ENCODE measurements at places on chromosomes 4 and X.

GRCh38 chr4:135770505-135770904 is 1568.9 kb upstream of the PABPC4L start:
- no peak for DNase-seq

DNA sequence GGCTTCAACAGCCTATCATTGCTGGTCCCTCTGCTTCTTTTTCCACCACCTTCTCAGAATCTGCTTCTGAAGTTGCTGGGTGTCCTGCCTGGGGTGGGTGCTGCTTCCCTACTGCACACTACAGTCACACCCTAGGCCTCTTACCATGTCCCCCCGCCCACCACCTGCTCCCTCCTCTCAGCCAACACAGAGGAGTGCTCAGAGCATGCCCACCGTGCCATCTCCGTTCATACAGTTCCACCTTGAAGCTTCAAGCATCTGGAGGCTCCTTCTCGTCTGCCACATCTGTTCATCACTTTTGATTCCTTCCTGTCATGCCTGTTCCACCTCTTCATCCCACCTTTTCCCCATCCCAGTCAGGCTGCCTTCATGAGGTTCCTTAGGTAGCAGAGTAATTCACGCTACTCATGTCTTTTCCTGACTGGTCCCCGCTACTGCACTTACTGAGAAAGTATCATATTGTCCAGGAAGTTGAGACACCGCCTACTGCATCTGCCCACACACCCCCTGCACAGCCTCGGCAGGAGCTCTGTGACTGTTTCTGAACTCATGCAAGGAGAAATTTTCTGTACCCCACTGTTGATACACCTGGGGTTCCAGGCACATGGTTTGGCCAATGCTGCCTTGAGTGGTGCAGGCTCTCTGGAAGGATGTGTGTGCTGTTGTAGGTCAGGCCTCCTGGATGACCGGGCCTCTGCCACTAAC is 39.5 kb downstream of the HADH start:
- no peak for DNase-seq

DNA sequence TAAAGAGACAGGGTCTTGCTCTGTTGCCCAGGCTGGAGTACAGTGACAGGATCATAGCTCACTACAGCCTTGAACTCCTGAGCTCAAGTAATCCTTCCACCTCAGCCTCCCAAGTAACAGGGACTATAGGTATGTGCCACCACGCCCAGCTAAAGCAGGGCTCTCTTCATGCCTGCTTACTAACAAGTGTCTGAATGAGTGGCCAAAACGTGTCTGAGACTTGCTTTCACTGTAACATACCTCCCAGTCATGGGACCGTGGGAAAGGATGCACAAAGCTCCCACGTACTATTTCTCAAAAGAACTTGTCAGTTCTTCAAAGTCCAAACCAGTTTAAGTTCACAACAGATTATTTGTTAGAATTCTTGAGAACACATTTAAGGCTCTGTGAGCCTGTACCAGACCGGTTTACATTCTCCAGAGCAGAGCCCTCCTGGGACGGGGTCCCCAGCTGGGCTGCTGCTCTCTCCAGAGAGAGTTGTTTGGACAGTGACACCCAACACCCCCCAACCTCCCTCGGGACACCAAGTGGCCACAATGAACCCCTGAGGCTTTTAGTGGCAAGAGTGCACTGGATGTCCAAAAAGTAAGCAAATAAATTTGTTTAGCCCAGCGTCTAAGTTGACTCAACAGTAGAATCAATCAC is 24.1 kb downstream of the SH3KBP1 start:
- no peak for DNase-seq

- no peak for DNase-seq
These were observed 756 bp upstream of the ADAMTS3 start for GRCh38 chr4:72569719-72570235.

GRCh38 chr4:129144755-129145206 is 48.8 kb downstream of the C4orf33 start:
- DNase-seq, result peak; percentile 94

- no peak for DNase-seq
These were observed 30.8 kb downstream of the GPM6B start for GRCh38 chrX:13786048-13786447.

DNA sequence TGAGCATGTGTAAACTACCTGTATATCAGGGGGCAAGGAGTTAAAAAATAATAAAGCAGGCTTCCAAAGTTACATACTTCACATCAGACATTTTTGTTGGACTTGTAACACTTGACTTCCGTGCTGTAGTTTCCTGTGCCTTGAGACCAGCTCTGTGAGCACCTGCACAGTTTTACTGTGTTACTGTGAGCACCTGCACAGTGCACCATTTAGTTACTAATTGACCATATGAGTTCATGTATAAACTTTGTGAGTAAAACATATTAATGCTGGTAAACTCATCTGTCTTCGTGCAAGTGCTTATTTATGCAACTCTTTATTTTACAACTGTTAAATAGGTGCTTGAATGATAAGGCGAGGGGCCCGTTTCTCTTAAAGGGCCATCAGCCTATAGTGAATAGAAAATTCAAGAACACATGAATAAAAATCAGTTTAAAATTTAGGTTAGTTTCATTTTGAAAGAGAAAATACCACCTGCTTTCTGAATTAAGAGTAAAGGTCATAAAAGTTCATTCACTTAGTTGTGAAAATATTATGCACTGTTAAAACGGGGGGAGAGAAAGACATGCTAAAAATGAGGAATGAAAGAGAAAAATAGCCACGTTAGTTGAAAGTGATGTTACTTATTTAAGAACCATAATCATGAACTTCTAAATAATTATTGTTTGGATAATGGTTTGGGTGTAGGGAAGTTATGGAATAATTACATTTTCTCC is 42.4 kb downstream of the USP9X start:
- DNase-seq, result no peak

DNA sequence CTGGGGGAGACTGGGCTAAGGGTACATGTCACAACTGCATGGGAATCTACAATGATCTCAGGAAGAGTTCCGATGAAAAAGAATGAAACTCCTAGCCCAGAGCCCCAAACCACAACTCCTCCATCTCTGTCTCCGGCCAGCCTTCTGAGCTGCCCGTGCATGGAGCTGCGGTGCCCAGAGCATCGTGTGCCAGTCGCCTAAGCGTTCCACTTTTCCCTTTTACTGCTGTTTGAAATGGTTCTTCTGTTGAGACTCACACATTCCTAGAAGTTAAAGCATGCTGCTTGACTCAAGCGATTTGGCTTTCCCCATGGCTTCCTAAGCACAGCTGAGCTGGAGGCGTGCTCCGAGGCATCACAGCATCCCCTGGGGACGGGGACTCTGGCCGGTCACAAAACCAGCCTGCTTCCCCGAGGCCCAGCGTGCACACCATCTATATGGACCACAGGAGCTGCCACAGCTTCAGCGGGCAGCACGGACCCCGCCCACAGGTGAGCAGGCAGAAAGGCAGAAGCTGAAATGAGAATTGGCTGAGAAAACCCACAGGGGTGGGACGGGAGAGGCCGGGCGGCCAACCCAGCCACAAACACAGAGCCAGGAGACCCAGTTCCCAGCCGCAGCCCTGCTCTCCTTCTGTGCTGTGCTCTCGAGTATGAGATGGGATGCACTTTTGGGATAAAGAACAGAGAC is 5.0 kb downstream of the CCNQ start:
- DNase-seq, result no peak

- no peak for DNase-seq
These were observed 983.7 kb upstream of the PABPC4L start for GRCh38 chr4:135185256-135185655.

DNA sequence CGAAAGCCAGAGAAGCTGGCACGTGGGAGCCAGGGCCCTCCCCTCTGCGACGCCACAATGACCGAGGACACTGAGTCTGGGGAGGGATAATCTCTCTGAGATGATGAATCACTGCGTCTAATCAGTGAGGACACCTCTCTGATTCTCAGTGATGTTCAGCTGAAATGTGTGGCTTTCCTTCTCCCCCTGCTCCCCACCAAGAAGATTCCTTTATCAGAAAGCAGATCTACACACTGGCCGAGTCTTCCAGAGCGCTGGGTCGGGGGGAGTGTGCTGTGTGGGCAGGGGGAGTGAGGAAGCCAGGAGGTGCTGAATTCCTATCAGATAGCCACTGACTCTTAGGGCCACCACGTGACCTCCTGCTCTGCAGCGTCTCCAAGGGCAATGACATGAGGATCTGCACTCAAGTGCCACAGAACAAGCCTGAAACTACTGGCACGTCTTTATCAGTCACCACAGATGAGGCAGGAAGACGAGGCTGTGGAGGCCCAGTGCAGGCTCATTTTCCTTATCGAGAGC is 89.2 kb downstream of the GATB start:
- no peak for DNase-seq

DNA sequence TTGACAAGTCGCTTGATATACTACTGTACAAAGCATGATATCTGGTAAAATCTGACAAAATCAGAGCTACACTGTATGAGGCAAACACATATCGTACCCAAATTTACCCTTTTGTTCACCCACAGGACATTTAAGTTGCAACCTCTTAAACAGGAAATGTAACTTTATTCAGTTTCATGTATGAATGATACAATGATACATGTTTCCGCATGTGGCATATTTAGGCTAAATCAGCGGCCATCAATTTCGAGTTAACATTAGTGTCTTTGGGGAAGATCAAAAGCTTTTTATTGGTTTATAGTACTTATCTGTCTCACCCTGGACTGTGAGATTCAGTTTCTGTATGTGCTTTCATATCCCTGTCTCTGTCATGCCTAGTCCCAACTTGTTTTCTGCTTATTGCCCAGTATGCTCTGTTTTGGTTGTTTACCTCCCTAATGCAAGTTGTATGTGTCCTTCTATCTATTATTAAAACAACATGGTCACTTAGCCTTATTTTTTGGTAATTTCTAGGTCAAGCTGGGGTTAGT is 97.3 kb upstream of the HPRT1 start:
- no peak for DNase-seq

- no peak for DNase-seq
These were observed 46.6 kb upstream of the CDKN2AIP start for GRCh38 chr4:183397741-183398297.

All from dermis microvascular lymphatic vessel endothelial cell (primary cell).